NCI-H187 treated with DMSO at 0.1 percent for 48 hours (cell line): ENCODE measurements at places on chromosomes 1 and 21.

- no peak for DNase-seq
These were observed 102.4 kb downstream of the PTGER3 start for GRCh38 chr1:70945251-70945650.

DNA sequence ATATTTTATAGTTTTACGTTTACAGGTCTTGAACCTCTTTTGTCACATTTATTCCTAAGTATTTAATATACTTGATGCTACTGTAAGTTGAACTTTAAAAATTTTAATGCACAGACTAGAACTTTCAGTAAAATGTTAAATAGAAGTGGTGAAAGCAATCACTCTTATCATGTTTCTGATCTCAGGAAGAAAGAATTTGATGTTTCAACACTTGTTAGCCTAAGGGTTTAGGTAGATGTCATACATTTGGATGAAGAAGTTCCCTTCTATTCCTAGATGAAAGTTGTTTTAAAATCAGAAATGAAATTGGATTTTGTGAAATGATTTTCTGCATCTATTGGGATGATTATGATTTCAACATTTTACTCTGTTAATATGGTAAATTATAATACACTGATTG, 63.6 kb upstream of the TTLL7 start:
- no peak for DNase-seq

DNA sequence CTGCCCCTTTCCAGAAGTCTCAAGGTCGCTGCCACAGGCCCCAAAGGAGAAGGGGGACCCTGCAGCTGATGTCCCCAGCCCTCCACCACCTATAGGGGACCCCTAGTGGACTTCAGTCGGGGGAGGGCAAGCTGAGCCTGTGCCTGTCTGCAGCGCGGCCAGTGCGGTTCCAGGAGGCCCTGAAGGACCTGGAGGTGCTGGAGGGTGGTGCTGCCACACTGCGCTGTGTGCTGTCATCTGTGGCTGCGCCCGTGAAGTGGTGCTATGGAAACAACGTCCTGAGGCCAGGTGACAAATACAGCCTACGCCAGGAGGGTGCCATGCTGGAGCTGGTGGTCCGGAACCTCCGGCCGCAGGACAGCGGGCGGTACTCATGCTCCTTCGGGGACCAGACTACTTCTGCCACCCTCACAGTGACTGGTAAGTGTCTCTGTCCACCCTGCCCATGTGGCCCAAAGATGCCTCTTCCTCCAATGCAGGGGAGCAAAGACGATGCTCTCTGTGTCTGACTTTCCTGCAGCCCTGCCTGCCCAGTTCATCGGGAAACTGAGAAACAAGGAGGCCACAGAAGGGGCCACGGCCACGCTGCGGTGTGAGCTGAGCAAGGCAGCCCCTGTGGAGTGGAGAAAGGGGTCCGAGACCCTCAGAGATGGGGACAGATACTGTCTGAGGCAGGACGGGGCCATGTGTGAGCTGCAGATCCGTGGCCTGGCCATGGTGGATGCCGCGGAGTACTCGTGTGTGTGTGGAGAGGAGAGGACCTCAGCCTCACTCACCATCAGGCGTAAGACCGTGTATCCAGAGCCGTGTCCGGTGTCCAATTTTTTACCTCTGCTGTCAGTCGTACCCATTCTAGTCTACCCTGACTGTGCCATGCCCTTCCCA, 79.9 kb downstream of the OBSCN start:
- no peak for DNase-seq

GRCh38 chr1:38258085-38258627, 211.6 kb upstream of the POU3F1 start:
- no peak for DNase-seq

GRCh38 chr21:41164981-41165655, 2.8 kb upstream of the BACE2 start:
- no peak for DNase-seq

DNA sequence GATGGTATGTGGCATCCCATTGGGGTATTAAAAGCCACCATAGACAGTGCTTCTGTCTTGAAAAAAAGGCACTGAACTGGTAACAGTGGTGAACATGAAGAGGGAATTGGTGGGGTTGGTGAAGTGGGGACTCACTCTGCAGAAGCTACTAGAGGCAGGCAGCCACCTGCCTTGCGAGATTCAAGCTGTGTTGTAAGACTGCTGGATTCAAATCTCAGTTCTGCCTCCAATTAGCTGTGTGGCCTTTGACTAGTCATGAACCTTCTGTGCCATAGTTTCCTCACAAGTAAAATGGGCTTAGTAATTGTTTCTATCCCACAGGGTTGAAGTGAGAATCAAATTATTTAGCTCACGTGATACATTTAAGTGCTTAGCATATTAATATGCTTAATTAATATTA, 16.6 kb upstream of the ELOA start:
- DNase-seq = no peak

DNA sequence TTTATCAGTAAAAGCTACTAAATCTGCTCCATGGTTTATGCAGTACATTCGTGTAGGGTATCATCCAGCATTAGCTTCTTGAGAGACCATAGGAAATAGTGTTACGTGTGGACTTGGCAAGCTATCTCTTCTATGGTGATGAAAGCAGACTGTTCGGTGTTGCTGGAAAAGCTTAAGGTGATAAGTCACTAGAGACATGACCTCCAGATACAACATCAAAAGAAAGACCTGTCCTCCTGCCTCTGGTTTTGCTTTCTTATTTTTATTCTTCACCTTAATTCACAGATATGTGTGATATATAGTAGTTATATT, 53.5 kb upstream of the S1PR1 start:
- no peak for DNase-seq
